ENCODE measurements at places on chromosomes 1 and 21.

DNA sequence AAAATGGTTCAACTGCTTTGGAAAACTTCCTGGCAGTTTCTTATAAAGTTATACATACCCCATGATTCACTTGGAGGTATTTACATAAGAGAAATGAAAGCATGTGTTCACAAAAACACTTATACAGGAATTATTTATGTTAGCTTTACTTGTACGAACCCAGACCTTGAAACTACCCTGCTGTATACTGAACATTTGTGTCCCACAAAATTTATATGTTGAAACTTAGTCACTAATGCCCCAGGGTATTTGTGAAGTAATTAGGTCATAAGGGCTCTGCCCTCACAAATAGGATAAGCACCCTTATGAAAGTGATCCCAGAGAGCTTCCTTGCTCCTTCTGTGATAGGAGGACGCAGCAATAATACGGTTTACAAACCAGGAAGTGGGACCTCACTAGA lies 42.7 kb upstream of the B3GALT2 start:
- DNase-seq: no peak

DNA sequence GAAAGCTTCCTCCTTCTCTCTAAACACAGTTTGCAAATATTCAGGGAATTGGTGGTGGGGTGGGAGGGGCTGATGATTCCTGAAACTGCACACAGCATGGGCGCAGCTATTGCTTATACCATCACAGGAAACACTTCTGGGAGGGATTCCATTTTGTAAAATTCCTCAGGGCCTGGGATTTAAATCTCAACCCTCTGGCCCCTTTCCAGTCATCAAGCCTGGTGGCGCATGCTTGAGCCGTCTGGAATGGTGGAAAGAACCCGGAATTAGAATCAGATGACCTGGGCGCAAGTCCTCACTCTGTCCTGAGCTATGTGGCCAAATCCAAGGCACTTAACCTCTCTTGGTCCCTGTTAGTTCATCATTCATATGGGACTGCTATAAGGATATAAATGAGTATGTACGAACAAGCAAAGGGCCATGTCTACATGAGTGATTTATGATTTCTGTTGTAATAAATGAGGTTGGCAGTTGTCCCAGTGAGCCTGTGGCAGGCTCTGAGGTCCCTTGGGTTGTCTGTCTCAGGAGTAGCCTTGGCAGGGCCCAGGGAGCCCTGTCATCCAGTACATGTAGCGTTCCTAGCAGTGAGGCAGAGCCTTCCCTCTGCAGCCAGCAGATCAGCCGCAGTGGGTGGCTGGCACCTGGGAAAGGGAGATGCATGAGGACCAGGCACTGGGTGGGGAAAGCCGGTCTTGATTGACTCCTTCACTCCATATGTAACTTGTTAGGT lies 72.0 kb downstream of the MAN1C1 start:
- no peak for DNase-seq

GRCh38 chr1:32775640-32776337 lies 41.4 kb downstream of the YARS1 start:
- no peak for DNase-seq

GRCh38 chr1:244326757-244327156 lies 125.0 kb downstream of the ADSS2 start:
- DNase-seq: no peak

DNA sequence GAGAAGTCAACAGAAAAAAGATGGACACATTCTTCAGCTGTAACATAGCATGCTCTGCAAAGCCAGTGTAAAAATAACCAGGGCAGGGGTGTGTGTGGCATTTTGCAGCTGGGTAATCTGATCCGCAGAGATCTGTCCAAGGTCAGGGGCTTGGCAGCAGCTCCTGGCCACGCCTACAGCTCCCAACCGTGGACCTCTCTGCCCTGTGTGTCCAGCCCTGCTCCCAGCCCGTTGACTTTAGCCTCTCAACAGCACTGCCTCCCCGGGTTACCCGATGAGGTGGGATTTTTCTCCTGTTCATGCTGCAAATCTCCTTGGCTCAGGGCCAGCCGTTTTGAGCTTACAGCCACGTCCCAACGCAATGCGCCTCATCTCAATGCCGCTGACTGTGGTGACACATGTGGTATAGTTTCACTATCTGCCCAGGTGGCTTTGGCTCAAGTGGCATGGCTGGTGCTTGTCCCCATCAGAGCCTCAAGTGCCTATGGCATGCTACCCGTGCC lies 68.1 kb downstream of the VWA5B1 start:
- DNase-seq: no peak

DNA sequence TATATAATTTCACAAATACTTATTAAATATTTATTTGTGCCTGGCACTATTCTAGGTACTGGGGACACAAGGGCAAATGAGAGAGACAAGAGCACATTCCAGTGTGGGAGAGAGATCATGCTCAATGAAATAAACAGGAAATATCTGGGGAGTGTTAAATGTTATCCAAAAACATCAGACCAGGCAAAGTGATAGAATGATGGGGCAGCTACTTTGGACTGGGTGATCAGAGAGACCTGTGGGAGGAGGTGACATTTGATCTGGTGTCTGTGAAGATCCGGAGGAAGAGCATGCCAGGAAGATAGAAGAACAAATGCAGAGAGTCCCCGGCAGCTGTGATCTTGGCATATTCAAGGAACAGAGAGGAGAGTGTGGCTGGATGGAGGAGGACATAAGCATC lies 27.5 kb upstream of the GNG12 start:
- no peak for DNase-seq

- no peak for DNase-seq
Observed at GRCh38 chr1:158054721-158055120, 61.3 kb downstream of the KIRREL1 start.

- DNase-seq: no peak
Observed at GRCh38 chr1:36881541-36881940, 152.8 kb downstream of the GRIK3 start.

GRCh38 chr1:94715321-94715720 lies 104.8 kb upstream of the SLC44A3 start:
- no peak for DNase-seq

DNA sequence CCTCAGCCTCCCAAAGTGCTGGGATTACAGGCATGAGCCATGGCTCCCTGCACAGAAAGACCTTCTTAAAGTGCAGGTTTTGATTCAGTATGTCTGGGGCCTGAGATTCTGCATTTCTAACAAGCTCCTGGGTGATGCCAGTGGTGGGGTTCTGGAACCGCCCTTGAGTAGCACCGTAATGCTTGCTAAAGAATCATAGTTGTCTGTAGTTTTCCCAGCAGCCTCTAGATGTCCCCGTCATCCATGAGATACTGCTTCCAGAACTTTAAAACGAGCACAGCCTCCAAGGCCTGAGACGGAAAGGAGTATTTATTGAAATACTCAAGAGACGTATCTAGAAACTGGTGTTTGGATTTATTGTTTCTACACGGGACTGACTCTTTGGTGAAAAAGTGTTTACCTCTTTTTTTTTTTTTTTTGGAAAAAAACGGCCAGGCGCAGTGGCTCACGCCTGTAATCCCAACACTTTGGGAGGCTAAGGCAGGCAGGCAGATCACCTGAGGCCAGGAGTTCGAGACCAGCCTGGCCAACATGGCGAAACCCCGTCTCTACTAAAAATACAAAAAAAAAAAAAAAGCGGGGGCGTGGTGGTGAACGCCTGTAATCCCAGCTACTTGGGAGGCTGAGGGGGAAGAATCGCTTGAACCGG lies 2.6 kb upstream of the TOR3A start:
- DNase-seq: no peak

DNA sequence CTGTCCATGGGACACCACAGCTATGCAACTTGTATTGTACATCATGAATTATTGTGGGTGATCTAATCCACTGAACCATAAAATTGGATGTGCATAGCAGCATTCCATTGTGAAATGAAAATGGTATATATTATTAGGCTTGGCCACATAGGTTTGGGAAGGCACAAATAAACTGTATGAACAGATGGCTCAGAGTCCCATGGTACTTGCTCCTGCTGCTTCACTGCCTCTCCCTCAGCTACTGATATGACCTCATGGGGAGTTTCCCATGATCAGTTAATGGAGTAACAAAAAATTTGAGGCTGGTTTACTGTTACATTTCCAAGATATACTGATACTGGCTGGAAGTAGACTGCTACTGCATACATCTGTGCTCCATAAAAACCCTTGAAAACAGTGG lies 152.7 kb upstream of the NEGR1 start:
- no peak for DNase-seq

GRCh38 chr1:109444346-109444745 lies 18.1 kb upstream of the PSMA5 start:
- no peak for DNase-seq

DNA sequence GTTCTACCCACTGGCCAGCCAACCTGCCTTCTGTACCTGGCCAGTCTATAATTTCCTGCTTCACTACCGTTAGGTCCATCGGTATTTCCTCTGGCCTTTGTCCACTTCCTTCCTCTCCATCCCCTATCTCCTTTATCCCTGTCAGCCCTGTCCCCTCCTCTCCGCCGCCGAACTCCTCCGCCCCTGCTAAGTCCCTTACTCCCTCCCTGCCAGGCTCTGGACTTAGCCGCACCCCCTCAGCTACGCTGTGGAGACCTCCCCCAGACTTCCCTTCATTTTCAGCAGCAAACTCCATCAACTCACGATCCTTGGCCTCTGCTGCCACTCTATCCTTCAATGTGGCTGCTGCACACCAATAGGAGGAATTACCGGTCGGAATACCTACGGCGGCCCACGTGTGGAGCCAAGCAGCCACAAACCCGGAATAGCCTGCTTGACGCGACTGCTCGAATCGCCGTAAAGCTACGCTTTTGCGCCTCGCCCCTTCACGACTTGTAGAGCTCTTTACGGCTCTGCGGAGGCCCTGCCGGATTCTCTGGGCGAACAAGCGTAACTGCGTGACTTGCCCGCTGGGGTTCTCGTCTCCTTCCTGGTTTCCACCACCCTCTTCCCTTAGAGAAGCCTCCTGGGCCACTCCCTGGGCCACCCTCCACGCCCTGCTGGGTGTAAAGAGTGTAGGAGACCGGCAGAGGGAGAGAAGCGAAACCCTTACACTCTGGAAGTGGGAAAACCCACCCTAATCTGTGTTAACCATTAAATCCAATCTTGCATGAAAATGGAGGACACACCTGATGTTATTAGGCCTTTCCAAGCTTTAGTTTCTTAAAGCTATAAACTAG lies at the start of gene ZNHIT6:
TSS of gene ZNHIT6 (minus strand) at position 444 of the 839 bp plus-strand sequence. CDS start at position 295, 149 bp downstream.
- DNase-seq: peak; percentile 58

DNA sequence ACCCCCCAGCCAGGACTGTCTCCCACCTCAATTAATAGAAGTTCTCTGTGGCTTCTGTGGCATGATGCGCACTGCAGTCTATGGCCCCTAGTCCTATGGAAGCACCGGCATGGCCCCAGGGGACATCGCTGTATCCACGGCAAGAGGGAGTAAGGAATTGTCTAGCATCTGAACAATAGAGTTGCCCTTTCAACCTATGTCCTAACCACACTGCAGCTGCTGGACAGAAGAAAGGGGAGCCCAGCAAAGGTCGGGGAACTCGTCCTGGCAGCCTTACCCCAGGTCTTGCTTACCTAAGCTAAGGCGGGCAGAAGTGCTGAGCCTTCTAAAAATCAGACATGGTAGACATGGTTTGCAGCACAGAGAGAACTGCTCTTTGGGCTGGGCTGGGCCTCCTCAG lies 103.3 kb upstream of the EDN2 start:
- no peak for DNase-seq

- DNase-seq: no peak
Observed at GRCh38 chr1:86245566-86246190, 89.1 kb upstream of the COL24A1 start.

DNA sequence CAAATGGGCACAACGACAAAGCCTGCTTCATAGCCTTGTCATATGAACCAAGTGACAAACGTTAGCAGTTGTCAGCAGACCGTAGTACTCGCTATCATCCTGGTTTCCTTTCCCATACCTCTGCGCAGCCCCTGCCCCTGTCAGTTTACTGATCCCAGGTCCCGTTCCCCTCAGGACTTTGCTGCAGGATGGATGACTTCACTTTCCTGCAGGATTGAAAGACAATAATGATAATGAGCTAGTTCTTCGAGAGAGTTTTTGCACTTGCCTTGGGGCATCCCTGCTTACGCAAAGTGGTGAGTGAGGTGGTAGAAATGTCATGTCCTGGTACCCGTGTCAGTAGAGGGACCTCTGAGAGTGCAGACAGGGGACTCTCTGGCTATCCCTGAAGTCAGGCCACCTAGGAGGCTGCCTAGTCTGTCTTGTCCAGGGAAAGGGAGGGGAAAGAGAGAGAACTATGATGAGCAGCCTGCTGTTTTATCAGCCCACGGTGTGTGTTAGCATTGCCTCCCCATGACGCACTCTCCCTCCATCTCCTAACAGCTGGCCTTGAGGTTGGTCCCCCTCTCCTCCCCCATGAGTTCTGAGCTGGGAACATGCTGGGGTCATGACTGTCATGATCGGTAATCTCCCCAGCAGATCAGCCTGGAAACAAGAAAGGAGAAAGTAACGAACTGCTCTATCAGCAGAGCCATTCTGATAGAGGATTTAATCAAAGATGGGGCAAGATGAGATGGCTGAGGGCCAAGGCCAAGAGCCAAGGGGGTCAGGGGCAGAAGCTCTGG lies 53.7 kb downstream of the ELK4 start:
- no peak for DNase-seq

DNA sequence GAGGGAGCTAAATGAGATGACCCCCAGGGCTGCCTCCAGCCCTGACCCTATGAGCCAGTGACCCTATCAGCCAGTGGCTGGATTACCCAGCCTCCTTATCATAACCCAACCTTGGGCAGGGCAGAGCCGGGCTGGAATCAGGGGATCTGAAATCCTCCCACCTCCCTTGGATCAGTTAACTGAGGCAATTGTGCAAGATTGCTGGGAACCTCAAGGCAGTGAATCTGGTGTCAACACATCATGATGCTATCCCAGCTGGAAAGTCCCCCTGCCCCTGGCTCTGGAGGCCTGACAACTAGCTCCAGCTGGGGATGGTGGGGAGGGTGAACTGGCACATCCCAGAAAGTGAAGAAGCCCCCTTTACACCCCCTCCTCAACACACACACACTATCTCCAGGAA lies 6.4 kb upstream of the TSPAN1 start:
- DNase-seq: no peak

GRCh38 chr1:231053493-231054162 lies 13.6 kb upstream of the FAM89A start:
- no peak for DNase-seq

DNA sequence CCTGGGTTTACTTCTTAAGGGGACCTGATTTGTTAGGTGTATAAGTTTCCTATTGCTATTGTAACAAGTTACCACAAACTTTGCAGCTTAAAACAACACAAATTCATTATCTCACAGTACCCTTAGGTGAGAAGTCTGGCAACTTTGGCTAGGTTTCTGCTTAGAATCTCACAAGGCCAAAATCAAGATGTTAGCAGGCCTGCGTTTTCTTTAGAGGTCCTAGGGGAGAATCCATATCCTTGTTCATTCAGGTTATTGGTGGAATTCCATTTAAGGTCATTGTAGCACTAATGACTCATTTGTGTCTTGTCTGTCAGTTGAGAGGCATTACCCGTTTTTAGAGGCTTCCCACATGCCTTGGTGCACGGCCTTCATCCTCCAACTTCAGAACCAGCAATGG lies 8.2 kb upstream of the SH2D1B start:
- no peak for DNase-seq

DNA sequence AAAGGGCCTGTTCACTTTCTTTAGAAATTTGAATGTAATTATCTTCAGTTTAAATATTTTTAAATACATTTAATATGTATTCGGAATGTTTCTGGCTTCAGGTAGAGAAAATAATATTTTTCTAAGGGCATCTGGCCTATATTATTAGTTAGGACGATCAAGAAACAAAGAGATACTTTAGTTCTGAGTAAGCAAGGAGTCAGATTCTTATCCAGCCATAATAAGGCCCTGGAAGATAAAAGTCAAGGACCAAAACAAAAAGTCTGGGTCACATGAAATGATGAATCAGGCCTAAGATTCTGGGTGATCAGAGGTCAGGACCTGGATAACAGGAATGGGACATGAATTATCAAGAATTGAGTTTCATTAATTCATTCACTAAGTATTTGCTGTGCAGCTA lies 6.3 kb downstream of the PHC2 start:
- no peak for DNase-seq

All from stimulated activated CD4-positive, alpha-beta T cell treated with anti-CD3 and anti-CD28 coated beads, TNF-alpha, amount 100 ng/mL, for 4 hours (primary cell).